NCI-H187 (cell line): ENCODE measurements at places on chromosomes 16 and 17.

GRCh38 chr17:61456688-61457225 is 4.5 kb downstream of the TBX4 start:
- no peak for DNase-seq

DNA sequence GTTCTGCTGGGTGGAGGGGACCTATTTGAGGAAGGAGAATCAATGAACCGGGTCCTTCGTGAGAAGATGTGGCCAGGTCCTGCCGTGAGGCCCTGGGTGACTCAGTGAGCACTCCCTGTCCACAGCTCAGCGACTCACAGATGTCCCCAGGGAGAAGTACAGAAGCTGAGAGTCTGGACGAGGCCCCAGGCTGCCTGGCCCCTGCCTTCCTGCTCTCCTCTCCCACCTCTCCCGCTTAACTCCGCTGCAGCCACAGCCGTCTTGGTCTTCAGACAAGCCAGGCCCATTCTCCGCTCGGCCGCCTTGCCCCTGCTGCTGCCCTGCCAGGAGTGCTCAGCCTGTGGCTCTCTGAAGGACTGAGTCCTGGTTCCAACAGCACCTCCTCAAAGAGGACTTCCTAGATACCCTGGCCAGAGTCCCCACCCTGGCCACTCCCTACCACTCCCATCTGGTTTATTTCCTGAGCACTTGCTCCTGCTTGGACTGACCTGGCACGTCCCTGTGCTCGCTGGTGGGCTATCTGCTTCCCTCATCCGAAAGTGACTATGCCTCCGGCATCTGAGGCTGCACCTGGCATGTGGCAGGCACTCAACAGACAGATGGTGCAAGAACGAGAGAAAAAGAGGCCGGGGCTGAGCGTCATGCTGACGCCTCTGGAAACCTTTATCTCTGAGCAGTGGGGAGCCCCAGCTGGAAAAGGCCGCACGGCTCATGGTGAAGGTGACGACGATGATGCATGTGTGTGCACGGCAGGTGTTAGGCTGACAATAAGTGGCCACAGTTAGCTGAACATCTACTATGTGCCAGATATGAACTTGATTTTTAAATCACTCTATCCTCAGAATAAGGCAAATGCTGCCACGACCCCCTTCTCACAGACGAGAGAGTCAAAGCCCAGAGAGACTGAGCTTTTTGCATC is 9.2 kb upstream of the TNFRSF13B start:
- DNase-seq: no peak

DNA sequence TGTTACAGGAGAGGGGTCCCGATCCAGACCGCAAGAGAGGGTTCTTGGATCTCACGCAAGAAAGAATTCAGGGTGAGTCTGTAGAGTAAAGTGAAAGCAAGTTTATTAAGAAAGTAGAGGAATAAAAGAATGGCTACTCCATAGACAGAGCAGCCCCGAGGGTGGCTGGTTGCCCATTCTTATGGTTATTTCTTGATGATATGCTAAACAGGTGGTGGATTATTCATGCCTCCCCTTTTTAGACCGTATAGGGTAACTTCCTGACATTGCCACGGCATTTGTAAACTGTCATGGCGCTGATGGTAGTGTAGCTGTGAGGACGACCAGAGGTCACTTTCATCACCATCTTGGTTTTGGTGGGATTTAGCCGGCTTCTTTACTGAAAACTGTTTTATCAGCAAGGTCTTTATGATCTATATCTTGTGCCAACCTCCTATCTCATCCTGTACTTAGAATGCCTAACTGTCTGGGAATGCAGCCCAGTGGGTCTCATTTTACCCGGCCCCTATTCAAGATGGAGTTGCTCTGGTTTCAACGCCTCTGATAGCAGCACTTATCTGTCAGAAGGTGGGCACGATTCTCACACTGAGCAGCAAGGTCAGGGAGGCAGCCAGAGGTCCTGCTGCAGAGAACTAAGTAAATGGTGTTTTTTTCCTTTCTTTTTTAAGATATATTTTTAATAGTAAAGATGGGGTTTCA is 26.5 kb upstream of the XYLT2 start:
- DNase-seq: no peak

- no peak for DNase-seq
Measured at GRCh38 chr17:33324736-33325135, 31.6 kb upstream of the ASIC2 start.

- peak; percentile 98 for DNase-seq
Measured at GRCh38 chr17:64506576-64507412, at the start of gene CEP95. Gene CEP95, plus strand, starts transcription at chr17:64506977. Its CDS starts 121 bp downstream, at chr17:64507098.

- DNase-seq: no peak
Measured at GRCh38 chr17:28706471-28707338, 5.0 kb downstream of the PROCA1 start.

DNA sequence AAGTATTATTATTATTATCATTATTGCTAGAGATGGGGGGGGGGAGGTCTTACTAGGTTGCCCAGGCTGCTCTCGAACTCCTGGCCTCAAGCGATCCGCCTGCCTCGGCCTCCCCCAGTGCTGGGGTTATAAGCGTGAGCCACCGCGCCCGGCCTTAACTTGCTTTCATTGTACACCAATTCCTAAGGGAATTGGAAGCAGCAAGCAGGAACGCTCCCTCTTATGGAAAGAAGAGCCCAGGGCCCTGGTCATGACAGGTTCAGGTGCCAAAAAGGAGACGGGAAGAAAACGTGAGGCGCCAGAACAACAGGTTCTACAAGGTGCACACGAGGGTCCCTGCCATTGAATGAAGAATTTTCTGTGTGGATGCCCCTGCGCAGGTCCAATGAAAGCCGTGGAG is 540 bp upstream of the RPL38 start:
- no peak for DNase-seq

DNA sequence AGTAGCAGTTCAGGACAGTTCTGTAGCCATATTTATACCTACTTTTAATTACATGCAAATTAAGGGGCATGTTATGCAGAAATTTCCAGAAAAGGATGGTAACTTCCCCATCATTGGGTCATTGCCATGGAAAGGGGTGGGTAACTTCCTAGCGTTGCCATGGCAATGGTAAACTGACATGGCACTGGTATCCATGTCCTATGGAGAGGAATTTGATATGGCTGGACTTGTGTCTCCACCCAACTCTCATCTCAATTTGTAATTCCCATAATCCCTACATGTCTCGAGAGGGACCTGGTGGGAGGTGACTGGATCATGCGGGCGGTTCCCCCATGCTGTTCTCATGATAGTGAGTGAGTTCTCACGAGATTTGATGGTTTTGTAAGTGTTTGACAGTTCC is 35.6 kb upstream of the CACNG4 start:
- no peak for DNase-seq

- peak; percentile 16 for DNase-seq
Measured at GRCh38 chr17:78128551-78129350, at the start of gene TMC6. Gene TMC6, minus strand, starts transcription at chr17:78128755. Its CDS starts 1,923 bp downstream, at chr17:78126832.

GRCh38 chr16:90004577-90004976 is 14.7 kb downstream of the DBNDD1 start:
- DNase-seq: no peak

GRCh38 chr16:84825896-84826557 is 6.2 kb downstream of the CRISPLD2 start:
- no peak for DNase-seq

DNA sequence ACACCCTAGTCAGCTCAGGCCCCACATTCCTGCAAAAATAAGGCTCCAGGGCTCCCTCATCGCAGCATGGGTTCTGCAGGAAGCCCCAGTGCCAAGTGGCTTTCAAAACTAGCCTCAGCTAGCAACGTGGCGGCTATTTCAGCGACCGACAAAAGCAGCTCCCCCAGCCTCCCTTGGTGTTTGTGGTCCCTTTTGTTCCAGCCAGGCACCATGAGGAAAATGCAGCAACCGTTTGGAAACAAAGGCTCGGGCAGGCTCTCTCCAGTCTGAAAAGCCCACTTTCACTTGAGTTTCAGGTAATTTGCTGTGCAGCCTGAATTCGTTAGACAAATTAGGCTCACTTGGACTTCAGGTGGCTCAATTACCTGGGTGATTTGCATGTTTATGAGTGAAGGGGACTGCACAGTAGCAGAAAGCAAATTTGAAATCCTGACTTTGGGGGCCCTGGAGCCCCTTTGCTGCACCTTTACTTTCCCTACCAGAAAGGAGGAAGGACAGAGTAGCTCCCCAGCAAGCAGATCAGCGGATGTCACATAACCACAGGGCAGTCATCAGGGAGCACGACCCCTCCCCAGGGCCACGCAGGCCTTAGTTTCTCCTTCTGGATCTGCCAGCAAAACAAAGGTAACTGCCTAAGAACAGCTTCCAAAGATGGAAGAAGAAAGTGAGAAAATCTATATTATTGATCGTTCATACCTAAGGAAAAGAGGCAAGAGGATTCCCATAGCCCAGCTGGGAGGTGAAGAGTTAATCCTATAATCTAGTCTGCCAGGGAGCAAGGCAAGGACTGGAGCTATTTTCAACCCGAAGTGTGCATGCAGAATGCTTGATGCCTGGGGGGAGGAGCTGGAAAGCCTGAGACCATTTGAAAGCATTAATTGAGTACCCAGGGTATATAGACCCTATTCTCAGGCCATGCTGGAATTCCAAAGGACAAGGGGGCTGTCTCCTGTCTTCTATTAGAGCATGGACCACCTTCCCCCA is 143.1 kb upstream of the SDK2 start:
- no peak for DNase-seq

- DNase-seq: no peak
Measured at GRCh38 chr17:50911890-50912289, 45.7 kb upstream of the TOB1 start.

GRCh38 chr16:2386990-2387389 is 42.3 kb upstream of the CCNF start:
- DNase-seq: no peak

DNA sequence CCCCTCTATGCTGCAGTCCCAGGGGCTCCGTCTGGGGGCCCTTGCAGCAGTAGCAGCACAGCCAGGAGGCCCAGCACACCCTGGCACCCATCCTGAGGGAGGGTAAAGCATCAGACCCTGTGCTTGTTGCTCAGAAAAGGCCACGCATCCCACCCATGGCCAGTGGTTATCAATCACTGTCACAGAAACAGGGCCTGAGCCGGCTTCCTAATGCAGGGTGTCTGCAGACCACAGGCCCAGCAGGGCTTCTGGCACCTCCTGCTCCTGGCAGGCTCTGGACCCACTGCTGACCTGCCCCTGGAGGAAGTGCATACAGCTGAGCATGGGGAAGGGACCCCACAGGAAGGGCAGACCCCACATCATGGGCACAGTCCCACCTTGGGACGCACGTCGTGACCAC is 26.9 kb upstream of the CDH15 start:
- no peak for DNase-seq

GRCh38 chr16:50371936-50372595 is 3.3 kb upstream of the BRD7 start:
- no peak for DNase-seq

DNA sequence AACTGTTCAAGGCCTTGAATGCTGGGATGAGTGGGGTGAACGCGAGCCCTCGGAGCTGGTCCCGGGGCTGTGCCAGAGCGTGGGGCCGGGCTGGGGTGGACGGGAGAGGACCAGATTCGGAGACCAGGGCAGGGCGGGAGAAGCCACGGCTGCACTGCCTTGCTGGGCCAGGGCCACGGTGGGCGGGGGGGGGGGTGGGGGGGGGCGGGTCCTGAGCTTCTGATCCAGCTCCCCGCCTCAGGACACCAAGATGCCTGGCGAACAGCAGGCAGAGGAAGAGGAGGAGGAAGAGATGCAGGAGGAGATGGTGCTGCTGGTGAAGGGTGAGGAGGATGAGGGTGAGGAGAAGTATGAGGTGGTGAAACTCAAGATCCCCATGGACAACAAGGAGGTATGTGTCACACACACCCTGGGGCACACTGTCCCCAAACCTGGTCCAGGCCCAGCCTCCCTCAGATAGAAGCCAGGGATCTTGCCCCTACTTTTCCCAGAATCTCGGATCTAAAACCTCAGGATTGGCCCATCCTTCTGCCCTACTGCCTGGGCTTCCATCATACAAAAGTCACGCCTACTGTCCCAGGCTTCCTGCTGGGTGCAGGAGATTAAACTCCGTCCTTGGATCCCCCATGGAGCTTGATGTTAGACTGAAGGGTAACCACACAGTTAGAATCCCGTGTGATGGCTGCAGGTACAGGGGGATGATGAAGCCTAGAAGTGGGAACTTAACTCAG is 563 bp downstream of the ZNF771 start:
- DNase-seq: no peak

DNA sequence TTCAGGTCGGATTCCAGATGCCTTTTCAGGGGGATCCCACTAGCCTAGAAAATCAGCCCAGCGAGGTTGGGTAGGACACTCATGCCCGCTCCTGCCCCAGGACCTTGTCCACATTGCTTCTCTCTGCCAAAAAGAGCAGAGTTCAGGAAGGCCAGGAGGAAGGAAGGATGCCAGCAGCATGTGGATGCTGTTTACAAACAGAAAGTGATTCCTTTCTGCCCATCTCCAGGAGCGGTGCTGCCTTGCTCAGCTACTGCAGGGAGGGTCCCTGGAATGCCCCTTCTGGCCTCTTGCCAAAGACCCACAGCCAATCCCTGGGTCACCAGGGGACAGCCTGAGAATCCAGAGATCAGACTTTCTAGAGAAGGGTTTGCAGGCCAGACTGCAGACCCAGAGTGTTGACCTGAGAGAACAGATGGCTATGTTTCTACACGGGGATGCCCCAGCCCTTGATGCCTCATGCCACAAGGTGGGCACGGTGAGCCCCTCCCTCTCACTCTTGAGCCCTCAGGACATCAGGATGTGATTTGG is 32.3 kb upstream of the EMP2 start:
- no peak for DNase-seq

DNA sequence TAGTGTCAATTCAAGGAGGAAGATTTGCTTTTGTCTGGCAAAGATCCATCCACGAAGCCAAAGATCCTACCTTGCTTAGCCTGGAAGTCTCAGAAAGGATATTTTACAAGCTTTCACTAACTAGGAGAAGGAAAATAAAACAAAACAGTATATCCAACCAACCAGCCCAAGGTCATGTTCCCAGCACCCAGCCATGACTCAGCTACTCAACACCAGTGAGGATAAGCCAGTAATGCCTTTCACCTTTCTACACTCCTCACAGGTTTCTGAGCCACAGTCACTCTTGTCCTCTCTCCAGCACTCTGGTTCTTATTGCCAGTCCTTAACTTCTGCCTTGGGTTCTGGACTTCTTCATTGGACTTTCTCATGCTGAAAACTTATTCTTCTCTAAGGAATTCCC is 116.2 kb downstream of the CDH11 start:
- DNase-seq: no peak

GRCh38 chr16:61887903-61888302 is 148.3 kb downstream of the CDH8 start:
- no peak for DNase-seq

DNA sequence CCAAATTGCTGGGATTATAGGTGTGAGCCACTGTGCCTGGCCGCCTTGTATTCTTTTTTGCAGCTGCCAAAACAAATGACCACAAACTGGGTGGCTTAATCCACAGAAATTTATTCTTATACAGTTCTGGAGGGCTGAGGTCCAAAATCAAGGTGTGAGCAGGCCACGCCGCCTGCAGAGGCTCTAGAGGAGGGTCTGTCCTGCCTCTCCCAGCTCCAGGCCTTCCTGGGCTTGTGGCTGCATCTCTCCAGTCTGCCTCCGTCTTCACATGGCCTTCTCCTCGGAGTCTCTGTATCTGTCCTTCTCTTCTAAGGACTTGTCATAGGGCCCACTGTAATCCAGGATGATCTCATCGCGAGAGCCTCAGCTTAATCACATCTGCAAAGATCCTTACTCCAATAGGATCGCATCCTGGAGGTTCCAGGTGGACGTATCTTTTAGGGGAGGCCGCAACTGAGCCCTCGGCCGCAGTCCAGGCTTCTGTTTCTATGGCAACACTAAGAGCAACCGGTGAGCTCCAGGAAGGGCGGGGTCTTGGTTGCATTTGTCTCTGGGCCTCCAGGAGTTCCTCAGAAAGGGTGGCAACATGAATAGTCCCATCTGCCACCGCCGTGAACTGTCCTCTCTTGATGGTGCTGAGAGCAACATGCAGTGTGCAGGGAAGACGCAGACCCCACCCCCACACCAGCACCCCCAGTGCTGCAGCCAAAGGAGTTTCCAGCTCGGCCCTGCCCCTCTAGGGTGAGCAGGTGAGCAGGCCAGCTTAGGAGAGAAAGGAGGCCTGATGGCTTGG is 29.5 kb upstream of the CREBBP start:
- no peak for DNase-seq
